ENCODE measurements at places on chromosomes 2 and 18. TPM values are rescaled to one million over a fixed set of nuclear protein-coding genes. Genes with fewer than 3 reads are reported as not detected.

- H3K36me3 ChIP-seq = no peaks in the 10 kb centered on the region
- no peak for DNase-seq
- H3K4me1 ChIP-seq = no peaks in the 10 kb centered on the region
- H3K27ac ChIP-seq = no peak overlapping the region
These were observed 27.0 kb upstream of the SELENOI start for GRCh38 chr2:26318950-26319349.

- H3K4me1 ChIP-seq = peaks cover 7% of the 10 kb centered on the region
- H3K36me3 ChIP-seq = no peaks in the 10 kb centered on the region
- H3K27me3 ChIP-seq = no peaks in the 10 kb centered on the region
- no peak overlapping the region for H3K4me3 ChIP-seq
- no peak overlapping the region for H3K27ac ChIP-seq
These were observed 25.7 kb upstream of the PLA2R1 start for GRCh38 chr2:160087854-160088745.

- H3K27ac ChIP-seq = no peak overlapping the region
- no peaks in the 10 kb centered on the region for H3K36me3 ChIP-seq
- no peak for DNase-seq
- no peaks in the 10 kb centered on the region for H3K27me3 ChIP-seq
- H3K4me1 ChIP-seq = no peaks in the 10 kb centered on the region
- no peak overlapping the region for H3K4me3 ChIP-seq
These were observed 42.0 kb downstream of the TTR start for GRCh38 chr18:31633392-31634330.

Gene CCBE1
- total RNA-seq = 5.8 TPM

- H3K4me1 ChIP-seq = no peaks in the 10 kb centered on the region
- no peaks in the 10 kb centered on the region for H3K36me3 ChIP-seq
- peaks cover 21% of the 10 kb centered on the region for H3K27me3 ChIP-seq
- no peak overlapping the region for H3K27ac ChIP-seq
- no peak for DNase-seq
- H3K4me3 ChIP-seq = no peak overlapping the region
These were observed 497 bp downstream of the COLEC12 start for GRCh38 chr18:499776-500631.

DNA sequence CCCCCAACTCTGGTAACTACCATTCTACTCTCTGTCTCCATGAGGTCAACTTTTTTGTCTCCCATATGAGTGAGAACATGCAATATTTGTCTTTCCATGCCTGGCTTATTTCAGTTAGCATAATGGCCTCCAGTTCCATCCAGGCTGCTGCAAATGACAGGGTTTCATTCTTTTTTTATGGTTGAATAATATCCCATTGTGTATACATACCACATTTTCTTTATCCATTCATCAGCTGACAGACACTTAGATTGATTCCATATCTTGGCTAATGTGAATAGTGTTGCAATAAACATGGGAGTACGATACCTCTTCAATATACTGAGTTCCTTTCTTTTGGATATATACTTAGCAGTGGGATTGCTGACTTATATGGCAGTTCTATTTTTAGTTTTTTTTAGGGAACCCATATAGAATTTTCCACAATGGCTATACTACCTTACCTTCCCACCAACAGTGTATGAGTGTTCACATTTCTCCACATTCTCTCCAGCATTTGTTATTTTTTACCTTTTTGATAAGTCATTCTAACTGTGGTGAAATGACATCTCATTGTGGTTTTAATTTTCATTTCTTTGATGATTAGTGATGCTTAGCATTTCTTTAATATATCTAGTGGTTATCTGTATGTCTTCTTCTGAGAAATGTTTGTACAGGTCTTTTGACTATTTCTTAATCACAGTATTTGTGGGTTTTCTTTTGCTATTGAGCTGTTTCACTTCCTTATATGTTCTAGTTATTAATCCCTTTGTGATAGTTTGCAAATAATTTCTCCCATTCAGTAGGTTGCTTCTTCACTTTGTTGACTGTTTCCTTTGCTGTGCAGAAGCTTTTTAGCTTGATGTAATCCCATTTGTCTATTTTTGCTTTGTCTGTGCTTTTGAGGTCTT is 112.2 kb downstream of the SRBD1 start:
- H3K4me3 ChIP-seq = no peak overlapping the region
- H3K4me1 ChIP-seq = no peaks in the 10 kb centered on the region
- no peak for DNase-seq
- H3K27me3 ChIP-seq = no peaks in the 10 kb centered on the region

Gene COL3A1
- total RNA-seq = not detected

- H3K27me3 ChIP-seq = no peaks in the 10 kb centered on the region
- H3K4me3 ChIP-seq = no peak overlapping the region
- peak overlapping the region; percentile 42 for H3K27ac ChIP-seq
- H3K4me1 ChIP-seq = peaks cover 11% of the 10 kb centered on the region
- H3K36me3 ChIP-seq = no peaks in the 10 kb centered on the region
These were observed 242.8 kb upstream of the RBMS1 start for GRCh38 chr2:160736148-160737028.

DNA sequence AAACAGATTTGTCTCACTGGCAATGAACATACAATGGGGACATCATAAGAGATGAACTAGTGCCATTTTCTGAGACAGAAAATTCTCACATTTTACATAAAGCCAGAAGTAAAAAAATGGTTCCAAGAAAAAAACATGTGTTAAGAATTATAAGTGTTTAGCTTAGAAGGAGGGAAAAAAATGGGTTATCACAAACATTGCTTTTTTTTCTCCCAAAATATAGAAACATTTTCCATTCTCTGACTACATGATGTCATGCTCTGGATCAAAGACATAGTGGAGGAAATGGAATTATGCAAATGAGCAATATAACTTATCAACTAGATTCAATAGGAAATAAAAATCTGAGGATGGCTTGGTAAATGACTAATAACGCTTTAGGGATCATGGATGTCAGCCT is 49.8 kb downstream of the SPATS2L start:
- H3K4me3 ChIP-seq = no peak overlapping the region
- H3K4me1 ChIP-seq = peaks cover 35% of the 10 kb centered on the region
- H3K36me3 ChIP-seq = no peaks in the 10 kb centered on the region
- H3K27ac ChIP-seq = no peak overlapping the region
- H3K27me3 ChIP-seq = no peaks in the 10 kb centered on the region

GRCh38 chr2:237278568-237278967 is 135.4 kb downstream of the COL6A3 start:
- no peaks in the 10 kb centered on the region for H3K36me3 ChIP-seq
- no peak overlapping the region for H3K4me3 ChIP-seq
- no peak for DNase-seq
- no peak overlapping the region for H3K27ac ChIP-seq

GRCh38 chr18:58793361-58793760 is 71.3 kb upstream of the ZNF532 start:
- H3K4me3 ChIP-seq = no peak overlapping the region
- peak; percentile 14 for DNase-seq
- H3K27ac ChIP-seq = no peak overlapping the region
- H3K36me3 ChIP-seq = no peaks in the 10 kb centered on the region

Data from PC-9 (cell line).